ENCODE measurements at places on chromosomes 4 and X.
A peak's percentile ranks its signal among the peaks of the same experiment; 100 is the strongest.

GRCh38 chrX:15601932-15602331, 1.2 kb upstream of the ACE2 start:
- DNase-seq = no peak

GRCh38 chr4:8732092-8732491, 139.5 kb downstream of the CPZ start:
- DNase-seq = no peak

DNA sequence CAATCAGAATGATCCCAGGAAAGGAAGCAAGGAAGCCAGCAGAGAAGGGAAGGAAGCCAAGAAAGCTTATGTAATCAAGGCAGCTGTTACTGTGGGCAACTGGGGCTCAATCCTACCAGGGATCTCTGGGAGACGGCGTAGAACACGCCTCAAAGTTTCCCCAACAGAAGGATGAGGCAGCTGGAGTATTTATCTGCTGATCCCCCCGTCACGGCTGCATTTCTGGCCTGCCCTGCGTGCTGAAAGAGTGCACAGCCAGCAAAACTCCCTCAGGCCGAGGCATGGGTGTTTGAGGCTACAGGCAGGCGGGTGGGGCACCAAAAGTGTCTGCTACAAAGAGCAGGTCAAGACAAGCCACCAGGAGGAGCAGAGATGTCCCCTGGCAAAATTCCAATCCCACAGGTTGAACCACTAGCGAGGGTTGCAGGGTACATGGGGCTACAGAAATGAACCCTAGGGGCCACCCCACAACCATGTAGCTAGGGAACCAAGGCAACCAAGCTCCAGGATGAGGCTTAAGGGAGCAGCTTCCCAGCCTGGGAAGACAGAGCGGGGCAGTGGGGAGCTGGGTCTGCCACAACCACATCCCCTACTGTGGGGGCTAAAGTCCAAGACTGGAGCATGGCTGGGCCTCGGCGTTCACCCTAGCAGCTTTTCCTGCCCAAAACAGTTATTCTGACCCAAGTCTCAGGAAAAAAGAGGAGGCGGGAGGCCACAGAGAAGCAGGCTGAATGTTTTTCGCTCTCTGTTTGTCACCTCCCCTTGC, 113.4 kb downstream of the BCOR start:
- DNase-seq = peak; percentile 3

- DNase-seq = peak; percentile 35
Observed at GRCh38 chrX:153926858-153927671, 1.0 kb upstream of the ARHGAP4 start.

- DNase-seq = no peak
Observed at GRCh38 chrX:40262157-40263013, 164.6 kb upstream of the BCOR start.

- no peak for DNase-seq
Observed at GRCh38 chr4:186948361-186949242, 224.9 kb upstream of the FAT1 start.

DNA sequence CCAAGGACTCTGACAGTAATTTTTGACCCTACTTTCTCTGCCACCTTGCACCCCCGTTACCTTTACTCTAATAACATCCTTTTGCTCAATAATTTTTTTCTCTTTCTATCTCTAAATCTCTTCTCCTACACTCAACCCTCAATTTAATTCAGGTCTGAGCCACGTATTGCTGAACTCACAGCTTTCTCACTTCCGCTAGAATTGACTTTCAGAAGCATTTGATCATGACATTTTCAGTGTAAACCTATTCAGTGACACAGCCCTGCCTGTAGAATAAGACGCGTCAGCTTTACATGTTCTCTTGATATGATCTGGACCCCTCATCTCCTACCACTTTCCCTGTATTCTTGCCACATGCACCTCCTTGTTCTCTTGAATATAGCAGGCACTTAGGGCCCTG, 439.5 kb upstream of the MAGEB2 start:
- DNase-seq = no peak

DNA sequence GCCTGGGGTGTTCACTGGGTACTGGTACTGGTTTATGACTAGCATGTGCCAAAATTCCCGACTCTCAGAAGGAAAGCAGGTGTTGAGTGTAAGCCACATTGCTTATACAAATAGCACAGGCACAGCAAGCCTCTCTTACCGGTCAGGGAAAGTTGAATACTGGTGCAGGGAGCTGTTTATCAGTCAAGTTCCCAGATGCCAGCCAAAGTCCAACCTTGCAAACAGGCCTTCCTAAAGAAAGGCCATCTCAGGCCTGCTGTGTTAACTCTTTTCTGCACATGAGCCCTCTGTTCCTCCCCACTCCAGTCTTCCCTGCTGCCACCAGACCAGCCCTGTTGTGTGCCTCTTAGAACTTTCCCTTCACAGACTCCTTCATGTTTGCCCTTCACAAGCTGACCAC, 34.2 kb downstream of the PKD2 start:
- DNase-seq = no peak

DNA sequence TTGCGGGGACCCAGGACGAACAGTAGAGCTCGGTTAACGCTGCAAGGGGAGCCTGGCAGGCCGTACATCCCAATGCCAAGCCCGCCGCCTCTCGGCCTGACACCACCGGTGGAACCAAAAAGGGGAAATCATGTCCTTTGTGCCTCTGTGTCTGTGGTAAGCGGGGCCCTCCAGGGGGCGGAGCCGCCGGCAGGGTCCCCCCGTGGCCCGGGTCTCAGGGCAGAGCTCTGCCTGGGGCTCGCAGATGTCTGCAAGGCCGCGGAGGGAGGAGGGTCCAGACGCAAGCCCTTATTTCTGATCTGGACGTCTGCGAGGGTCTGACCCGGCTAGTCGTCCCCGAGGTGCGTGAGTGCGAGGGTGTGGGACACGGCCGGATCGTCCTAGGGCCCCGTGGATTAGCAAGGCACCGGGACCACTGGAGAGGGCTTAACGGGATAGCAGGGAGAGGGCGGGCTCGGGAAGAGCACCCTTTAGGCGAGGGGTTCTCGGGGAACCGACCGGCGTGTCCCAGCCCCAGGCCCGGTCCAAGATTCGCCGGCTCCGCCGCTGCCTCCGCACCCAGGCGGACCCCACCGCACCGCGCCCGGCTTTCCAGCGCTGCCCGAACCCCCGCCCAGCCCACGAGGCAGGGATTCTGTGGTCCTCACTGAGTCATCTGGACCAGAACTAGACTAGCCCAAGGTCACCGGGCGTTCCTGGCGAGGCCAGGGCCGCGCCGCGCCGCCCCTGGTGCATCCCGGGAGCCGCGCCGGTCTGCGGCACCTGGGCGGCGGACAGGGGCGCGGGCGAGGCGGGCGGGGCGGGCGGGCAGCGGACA, 863 bp upstream of the FAM193A start:
- DNase-seq = peak; percentile 55

- no peak for DNase-seq
Observed at GRCh38 chr4:53659112-53659511, 67.8 kb upstream of the LNX1 start.

GRCh38 chrX:150062292-150063137, 124.2 kb upstream of the EOLA2 start:
- no peak for DNase-seq

- no peak for DNase-seq
Observed at GRCh38 chr4:101306225-101306624, 41.1 kb downstream of the PPP3CA start.

- no peak for DNase-seq
Observed at GRCh38 chrX:110414679-110415439, 56.2 kb downstream of the RTL9 start.

GRCh38 chrX:65993915-65994460, 45.9 kb downstream of the VSIG4 start:
- no peak for DNase-seq

GRCh38 chr4:67571975-67572374, 13.4 kb downstream of the STAP1 start:
- DNase-seq = peak; percentile 35

DNA sequence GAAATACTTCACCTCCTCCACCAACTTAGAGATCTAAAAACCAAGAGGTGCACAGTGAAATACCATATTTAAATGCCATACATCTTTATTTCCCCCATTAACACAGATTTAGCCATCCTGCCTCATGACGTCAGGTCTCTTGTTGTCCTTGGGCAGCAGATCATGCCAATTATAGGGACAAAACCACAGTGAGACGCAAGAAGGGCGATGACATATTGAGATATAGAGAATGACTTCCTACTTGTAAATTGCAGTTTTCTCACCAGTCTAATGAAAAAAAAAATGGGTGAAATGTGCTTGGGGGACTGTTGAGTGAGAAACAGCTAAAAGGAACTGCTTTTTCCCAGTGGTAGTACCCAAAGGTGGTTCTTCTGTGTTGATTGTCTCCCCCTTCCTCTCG, 24.3 kb downstream of the RS1 start:
- DNase-seq = no peak

- DNase-seq = no peak
Observed at GRCh38 chr4:184284742-184285141, 67.1 kb upstream of the ENPP6 start.

GRCh38 chr4:172652369-172652768, 516.2 kb upstream of the GALNT7 start:
- no peak for DNase-seq

DNA sequence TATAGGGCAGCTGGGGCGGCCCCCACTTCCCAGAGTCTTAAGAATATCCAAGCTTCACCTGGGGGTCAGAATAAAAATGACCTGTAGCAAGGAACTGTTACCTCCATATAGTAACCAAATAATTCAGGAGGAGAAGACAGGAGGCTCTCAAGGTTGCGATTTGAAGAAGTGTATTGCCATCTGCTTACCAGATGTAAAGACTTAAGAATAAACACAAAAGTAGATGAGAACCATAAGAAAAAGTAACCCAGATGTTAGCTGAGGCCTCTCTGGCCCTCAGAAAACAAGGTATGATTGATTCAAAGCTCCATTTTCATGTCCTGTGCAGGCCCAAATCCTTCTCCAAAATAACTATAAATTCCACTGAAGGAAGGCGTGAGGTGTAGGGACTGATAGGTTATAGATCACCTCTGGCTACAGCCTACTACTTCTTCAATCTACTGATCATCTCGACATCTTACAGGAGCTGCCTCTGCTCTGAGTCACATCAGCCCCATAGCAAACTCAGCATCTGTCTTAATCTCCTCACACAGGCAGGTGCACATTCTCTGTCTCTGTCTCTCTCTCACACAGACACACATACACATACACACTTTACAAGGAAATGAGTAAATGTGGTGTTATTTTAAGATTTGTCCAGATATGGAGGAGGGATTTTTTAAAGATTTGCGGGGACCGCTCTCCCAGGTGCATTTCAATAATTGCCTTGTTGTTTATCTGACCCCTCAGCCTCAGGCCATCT, 193.9 kb upstream of the EDNRA start:
- no peak for DNase-seq

All from erythroblast (primary cell).